ENCODE measurements at places on chromosomes 7 and 10. TPM values are rescaled to one million over a fixed set of nuclear protein-coding genes. Genes with fewer than 3 reads are reported as not detected.

Gene CTAGE4
- 1.2 TPM for total RNA-seq

Gene OR2A1
- not detected for total RNA-seq

Gene MRPS33
- 106 TPM for total RNA-seq

Gene LIPJ
- total RNA-seq = not detected

Gene OR6B1
- total RNA-seq = not detected

Gene SLC39A12
- total RNA-seq = not detected

Gene SCART1
- total RNA-seq = 1.3 TPM

Gene AZGP1
- not detected for total RNA-seq

Gene UTF1
- not detected for total RNA-seq

Gene CLIP2
- total RNA-seq = 1.3 TPM

Gene IDI2
- total RNA-seq = not detected

Gene FEZF1
- total RNA-seq = not detected

Gene ST8SIA6
- total RNA-seq = not detected

Gene RHOBTB1
- not detected for total RNA-seq

Gene SHH
- total RNA-seq = not detected

Gene IL6
- 1.1 TPM for total RNA-seq

Gene LIMK1
- 29.1 TPM for total RNA-seq

Gene SYT15B
- 0.06 TPM for total RNA-seq

Gene TMEM184A
- total RNA-seq = not detected

Gene EEPD1
- 0.40 TPM for total RNA-seq

Gene CYP2C18
- total RNA-seq = not detected

Gene CLCN1
- total RNA-seq = not detected

Gene LRMDA
- not detected for total RNA-seq

Gene CDK14
- 0.31 TPM for total RNA-seq

Gene MYL10
- total RNA-seq = not detected

Gene KAZALD1
- total RNA-seq = 0.31 TPM

Gene NEUROD6
- total RNA-seq = not detected

Gene ANKRD1
- total RNA-seq = not detected

Gene HOXA3
- not detected for total RNA-seq

Gene ZNF117
- total RNA-seq = 4.1 TPM

Gene IL15RA
- 31.8 TPM for total RNA-seq

Gene VIPR2
- 0.19 TPM for total RNA-seq
